ENCODE measurements at places on chromosomes 11 and 22. TPM values are rescaled to one million over a fixed set of nuclear protein-coding genes. Genes with fewer than 3 reads are reported as not detected.
A peak's percentile ranks its signal among the peaks of the same experiment; 100 is the strongest.

DNA sequence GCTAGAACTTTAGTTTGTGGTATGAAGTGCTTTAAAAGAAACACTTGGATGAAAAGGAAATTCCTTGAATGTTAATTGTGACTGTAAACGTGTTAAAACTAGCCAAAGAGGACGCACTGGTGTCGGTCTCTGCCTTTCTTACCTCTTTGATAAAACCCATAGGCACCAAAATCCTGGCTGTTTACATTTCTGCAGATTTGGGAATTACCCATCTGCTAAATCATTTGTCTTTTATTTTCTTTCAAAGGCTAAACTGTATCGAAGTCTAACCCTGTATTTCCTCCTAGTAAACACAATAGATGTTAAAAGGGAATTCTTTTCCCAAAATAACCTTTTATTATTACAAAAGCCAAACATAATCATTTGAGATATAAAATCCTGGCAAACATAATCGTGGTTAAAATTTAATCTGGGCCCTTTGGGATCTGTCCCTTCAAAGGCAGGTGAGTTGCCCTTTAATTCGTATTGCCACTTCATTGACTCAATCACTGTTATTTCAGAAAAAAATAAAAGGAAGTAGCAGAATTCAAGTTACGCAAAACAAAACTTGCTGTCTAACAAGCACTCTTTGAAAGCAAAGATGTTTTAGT is 2.4 kb downstream of the RASSF10 start:
- no peak for DNase-seq

DNA sequence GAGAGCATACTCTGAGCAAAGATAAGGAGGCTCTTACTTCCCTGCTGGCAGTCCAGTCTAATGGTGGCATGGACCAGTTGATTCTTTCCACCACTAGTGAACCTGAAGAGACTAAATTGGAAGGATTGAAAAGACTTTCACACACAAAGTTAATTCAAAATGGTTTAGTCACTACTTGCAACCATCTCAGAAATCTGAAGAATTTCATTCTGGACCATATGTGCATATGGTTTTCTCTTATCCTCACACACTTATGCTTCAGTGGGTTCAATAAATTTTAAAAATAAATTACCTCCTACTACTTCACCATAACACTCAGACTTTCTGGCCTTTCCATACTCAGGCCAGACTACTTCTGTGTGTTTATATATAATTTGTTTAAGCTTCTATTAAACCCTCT is 44.7 kb downstream of the CADM1 start:
- DNase-seq: peak; percentile 4

DNA sequence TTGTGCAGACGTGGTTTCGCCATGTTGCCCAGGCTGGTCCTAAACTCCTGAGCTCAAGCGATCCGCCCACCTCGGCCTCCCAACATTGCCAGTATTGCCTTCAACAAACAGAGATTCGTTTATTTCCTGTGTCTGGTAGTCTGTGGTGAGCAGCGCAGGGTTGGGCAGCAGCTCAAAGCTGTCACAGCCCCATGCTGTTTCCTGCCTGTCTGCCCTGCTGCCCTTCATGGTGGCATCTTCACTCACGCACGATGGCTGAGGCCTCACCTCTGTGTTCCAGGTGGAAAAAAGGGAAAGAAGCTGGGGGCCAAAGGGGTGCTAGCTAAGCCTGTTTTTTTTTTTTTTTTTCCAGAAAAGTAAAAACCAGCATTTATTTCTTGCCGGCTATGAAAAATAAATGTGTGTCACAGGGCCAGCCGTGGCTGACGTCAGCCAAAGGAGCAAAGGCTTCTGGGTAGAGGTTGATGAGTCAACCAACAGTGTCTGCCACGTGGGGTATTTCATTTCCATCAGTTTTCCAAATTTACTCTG is 28.8 kb downstream of the TBC1D22A start:
- DNase-seq: peak; percentile 79

GRCh38 chr22:37275622-37276021 is 6.7 kb upstream of the CYTH4 start:
- no peak for DNase-seq

- DNase-seq: no peak
Measured at GRCh38 chr11:5178046-5178837, 22.2 kb downstream of the OR51V1 start.

GRCh38 chr11:10796191-10796590 is 12.5 kb downstream of the EIF4G2 start:
- no peak for DNase-seq

GRCh38 chr11:82465481-82465880 is 268.2 kb downstream of the FAM181B start:
- DNase-seq: no peak

DNA sequence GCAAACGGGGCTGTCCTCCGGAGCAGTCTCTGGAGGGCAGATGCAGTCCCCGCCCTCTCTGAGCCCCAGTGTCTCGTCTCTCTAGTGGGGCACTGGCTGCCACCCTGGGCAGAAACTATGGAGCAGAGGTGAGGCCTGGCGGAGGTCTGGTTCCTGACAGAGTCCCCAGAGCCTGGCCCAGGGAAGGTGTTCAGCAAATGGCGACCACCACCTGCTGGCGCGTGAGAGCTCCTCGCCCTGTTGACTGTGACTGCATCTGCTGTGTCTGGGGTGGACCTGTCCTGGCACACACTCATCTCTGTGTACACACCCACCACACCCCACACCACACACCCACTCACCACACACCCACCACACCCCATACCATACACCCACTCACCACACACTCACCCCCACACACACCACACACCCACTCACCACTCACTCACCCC is 18.3 kb upstream of the TTLL12 start:
- DNase-seq: no peak

GRCh38 chr11:118605116-118605867 is 2.1 kb upstream of the PHLDB1 start:
- DNase-seq: peak; percentile 51

DNA sequence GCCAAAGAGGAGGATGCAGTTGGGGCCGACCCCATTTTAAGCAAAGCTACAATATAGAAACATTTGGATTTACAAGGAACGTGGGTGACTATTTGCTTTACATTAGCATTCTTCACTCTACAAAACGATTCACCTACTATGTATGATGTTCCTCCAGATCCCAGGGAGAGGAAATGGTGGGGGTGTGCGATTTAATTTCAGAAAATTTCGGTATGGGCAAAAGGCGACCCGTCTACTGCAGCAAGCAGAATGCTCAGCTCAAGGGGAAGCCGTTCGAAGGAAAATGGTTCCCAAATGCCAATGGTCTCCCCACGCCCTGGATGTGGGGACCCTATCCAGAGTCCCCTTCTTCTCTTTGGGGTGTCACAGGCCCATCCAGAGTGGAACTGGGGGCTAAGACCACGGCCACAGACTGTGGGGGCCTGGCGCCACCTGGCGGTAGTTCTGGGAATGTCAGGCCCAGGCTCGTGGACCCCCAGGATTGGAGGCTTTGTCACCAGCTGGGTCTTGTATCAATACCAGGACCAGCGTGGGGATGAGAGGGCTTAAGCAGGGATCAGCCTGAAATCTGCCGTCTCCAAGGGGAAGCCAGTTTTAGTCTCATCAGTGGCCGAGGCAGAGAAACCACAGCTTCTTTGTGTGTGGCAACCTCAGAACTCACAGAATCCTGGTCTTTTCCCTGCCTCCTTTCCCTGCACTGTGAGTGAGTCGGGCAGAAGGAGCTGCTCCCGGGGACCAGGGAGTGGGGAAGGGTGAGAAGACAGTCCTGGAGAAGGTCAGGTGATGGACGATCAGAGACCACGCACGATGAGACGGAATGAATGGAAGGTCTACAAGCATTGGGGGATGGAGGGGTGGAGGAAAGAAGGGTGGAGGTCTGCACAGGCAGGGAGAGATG is 8.4 kb downstream of the LRRC10B start:
- DNase-seq: peak; percentile 48

DNA sequence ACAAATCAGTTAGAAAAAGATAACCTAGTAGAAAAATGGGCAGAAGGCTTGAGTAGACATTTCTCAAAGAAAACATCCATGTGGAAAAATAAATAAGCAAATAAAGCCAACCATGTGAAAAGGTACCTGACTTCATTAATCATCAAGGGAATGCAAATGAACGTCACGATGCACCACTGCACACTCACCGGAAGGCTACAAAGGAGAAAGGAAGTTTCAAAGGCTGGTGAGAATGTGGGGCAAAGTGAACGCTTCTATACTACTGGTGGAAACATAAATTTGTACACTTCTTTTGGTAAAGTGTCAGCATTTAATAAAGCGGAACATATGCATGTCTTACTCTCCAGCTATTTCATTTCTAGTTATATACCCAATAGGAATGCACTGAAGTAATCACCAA is 166.8 kb downstream of the CSNK2A3 start:
- no peak for DNase-seq

DNA sequence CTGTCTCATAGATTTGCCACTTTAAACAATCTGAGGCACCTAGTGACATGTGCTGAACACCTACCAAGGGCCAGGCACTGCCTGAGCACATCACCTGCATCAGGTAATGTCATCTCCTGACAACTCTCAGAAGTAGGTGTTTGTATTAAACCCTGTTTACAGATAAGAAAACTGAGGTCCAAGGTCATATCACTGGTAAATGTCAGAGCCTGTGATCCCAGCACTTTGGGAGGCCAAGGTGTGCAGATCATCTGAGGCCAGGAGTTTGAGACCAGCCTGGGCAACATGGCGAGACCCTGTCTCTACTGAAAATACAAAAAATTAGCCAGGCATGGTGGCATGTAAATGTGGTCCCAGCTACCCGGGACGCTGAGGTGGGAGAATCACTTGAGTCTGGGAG is 39.1 kb upstream of the ACCSL start:
- no peak for DNase-seq

GRCh38 chr11:34056672-34057071 is 5.1 kb downstream of the CAPRIN1 start:
- DNase-seq: no peak

GRCh38 chr11:38900211-38900610 is 2302.2 kb upstream of the RAG2 start:
- no peak for DNase-seq

GRCh38 chr22:37171662-37172061 is 16.4 kb downstream of the C1QTNF6 start:
- no peak for DNase-seq

GRCh38 chr11:18704698-18705097 is 6.1 kb downstream of the TMEM86A start:
- DNase-seq: no peak

- DNase-seq: peak; percentile 70
Measured at GRCh38 chr22:21044931-21045584, 688 bp upstream of the LRRC74B start.

DNA sequence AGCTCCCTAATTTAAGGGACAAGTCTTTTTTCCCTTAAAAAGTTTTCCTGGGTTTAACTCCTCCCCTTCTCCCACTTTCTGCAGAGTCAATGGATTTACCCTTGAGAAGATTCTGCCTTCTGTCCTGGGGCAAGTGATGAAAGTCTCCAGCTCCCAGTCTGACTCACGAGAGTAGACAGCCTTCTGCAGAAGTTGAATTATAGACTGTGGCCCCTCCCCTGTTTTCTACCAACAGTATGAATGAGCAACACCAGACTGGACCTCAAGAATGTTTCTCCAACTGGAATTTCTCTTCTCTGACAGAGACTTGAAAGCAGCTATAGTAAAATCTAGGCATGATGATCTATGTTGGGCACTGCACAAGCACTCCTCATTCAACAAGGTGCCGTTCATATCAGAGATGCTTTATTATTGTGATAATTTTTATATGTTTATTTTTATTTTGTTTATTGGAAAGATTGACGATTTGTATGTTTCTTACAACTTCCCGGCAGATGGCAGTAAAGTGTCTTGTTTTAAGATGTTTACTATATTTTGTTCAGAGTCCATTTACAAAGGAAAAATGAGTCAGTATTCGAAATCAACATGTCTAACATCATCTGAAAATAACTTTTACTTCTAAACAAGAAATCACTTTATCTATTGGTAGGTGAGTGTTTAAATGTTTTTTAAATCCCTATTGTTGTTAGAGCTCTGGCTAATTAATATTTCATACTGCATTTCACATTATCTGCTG is 56.6 kb downstream of the LMO2 start:
- peak; percentile 64 for DNase-seq

The NFAM1 gene
- 0.17 TPM for total RNA-seq

The KRTAP5-11 gene
- total RNA-seq: not detected

The ZPR1 gene
- total RNA-seq: 122 TPM

The RNF169 gene
- total RNA-seq: 5.8 TPM

The GDPD4 gene
- not detected for total RNA-seq

The GVQW3 gene
- 0.34 TPM for total RNA-seq

The DGCR8 gene
- total RNA-seq: 22.3 TPM
